Foreskin melanocyte (primary cell): ENCODE measurements at places on chromosomes 2 and 18.

DNA sequence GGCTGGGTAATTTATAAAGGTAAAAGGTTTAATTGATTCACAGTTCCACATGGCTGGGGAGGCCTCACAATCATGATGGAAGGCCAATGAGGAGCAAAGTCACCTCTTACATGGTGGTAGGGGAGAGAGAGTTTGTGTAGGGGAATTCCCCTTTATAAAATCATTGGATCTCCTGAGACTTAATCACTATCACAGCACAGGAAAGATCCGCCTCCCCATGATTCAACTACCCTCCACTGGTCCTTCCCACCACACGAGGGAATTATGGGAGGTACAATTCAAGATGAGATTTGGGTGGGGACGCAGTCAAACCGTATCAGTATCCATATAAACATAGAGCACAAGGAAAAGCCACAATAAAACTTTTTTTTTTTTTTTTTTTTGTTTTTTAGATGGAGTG is 172.6 kb upstream of the PIEZO2 start:
- no peak for DNase-seq

DNA sequence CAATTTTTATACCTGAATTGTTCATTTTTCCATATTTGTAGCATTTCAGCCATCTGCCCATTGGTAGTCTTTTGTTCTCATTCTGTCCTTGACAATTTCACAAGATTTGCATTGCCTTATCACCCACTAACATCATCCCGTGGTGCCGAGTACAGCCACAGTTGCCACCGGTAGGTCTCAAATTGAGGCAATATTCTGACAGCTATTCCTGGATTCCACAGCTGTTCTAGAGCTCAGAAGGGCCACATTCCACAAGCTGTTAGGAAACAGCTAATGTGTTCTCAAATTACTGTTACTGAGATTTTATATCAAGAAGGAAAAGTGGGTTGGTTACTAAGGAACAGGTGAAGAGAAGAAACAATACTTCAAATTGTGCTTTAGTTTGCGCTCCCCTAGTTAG is 178.8 kb downstream of the RPRM start:
- no peak for DNase-seq

GRCh38 chr18:60984510-60984909 is 348.7 kb upstream of the CDH20 start:
- no peak for DNase-seq

DNA sequence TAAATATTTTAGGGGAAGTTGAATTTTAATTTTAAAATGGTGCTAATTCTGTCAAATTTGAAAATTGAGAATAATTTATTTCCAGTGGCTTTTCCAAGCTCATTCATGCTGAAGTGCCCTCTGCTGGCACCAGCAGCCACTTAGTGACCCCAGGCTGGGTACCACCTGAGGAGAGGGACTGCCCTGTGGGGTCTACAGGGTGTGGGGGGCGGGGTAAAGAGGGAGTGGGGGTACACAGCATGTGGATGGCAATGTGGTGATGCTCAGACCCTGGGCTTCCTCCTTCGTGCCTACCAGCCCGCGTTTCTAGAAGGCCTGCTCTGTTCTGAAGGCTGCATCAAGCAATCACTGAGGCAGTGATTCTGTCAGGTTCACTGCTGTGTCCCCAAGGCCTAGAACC is 45.1 kb upstream of the SCLY start:
- no peak for DNase-seq
